A549 treated with CORT108297 at 1 μM for 4 hours (cell line): ENCODE measurements at places on chromosomes 6 and 20. TPM values are rescaled to one million over a fixed set of nuclear protein-coding genes. Genes with fewer than 3 reads are reported as not detected.

MRAP2 gene
- 1.2 to 1.8 TPM (median 1.3 TPM) in 5 replicates for total RNA-seq

TUBB2B gene
- total RNA-seq: 13.0 to 14.6 TPM (median 13.4 TPM) in 5 replicates

CLPSL1 gene
- total RNA-seq: not detected in 5 replicates

BPI gene
- total RNA-seq: not detected in 5 replicates

TRIM40 gene
- total RNA-seq: not detected in 5 replicates
